ENCODE measurements at places on chromosomes 13 and 19. TPM values are rescaled to one million over a fixed set of nuclear protein-coding genes. Genes with fewer than 3 reads are reported as not detected.

The GFY gene
- not detected for polyA plus RNA-seq

The FCHO1 gene
- polyA plus RNA-seq: 0.35 TPM

The ZNF682 gene
- polyA plus RNA-seq: 2.5 TPM

The ICAM1 gene
- 40.4 TPM for polyA plus RNA-seq

The PRR20C gene
- not detected for polyA plus RNA-seq

The KCTD15 gene
- 15.6 TPM for polyA plus RNA-seq

The STARD13 gene
- 27.7 TPM for polyA plus RNA-seq

The IL12RB1 gene
- polyA plus RNA-seq: 0.05 TPM

- DNase-seq: no peak
These were observed 72.8 kb downstream of the HSPH1 start for GRCh38 chr13:31088826-31089420.

- DNase-seq: no peak
These were observed 5.8 kb downstream of the FTL start for GRCh38 chr19:48970923-48971395.

GRCh38 chr19:7288977-7289376, 5.2 kb downstream of the INSR start:
- no peak for DNase-seq

DNA sequence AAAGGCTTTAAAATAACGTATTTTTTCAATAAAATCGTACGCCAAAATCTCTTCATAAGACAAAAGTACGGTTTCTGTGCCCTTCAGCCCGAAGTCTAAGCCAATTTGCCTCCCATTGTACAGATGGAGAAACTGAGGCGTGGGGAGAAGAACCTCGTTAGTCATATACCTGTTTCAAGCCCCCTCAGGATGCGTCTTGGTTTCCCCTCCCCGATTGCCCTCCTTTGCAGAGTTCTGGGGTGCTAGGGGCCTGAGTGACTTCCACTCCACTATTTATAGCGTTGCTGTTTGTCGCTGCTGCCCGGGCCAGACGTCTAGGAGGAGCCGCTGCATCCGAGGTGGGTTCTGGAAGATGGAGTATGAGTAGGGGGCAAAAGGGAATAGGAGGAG, 2.3 kb upstream of the LTBP4 start:
- DNase-seq: no peak

GRCh38 chr13:44237881-44238421, 135.7 kb upstream of the SERP2 start:
- DNase-seq: peak; percentile 52

GRCh38 chr19:10862561-10863106, 8.7 kb upstream of the CARM1 start:
- DNase-seq: no peak

- no peak for DNase-seq
These were observed 62.2 kb downstream of the PEG3 start for GRCh38 chr19:56778351-56778750.

DNA sequence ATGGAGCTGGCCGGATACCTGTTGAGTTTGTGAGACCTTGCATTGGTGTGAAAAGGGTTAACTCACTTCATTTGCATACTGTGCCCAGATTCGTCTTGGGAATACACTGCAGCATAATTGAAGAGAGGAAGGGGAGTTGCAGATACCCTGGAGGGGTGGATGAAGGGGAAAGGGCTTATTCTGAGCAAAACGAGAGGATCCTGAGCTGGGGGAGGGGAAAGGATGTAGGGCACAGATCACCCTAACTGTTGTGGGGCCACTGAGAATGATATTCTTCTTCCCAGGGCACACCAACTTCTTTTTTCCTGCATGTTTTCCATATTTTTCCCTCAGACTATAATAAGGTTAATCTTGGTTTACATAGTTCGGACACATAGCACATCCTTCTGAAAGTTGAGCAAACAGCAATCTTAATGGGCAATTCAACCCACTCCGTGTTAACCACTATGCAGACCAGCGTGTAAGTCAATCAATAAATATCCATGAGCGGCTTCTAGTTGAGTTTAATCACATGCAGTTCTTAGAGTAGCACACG, 11.7 kb upstream of the PTPRS start:
- DNase-seq: no peak

DNA sequence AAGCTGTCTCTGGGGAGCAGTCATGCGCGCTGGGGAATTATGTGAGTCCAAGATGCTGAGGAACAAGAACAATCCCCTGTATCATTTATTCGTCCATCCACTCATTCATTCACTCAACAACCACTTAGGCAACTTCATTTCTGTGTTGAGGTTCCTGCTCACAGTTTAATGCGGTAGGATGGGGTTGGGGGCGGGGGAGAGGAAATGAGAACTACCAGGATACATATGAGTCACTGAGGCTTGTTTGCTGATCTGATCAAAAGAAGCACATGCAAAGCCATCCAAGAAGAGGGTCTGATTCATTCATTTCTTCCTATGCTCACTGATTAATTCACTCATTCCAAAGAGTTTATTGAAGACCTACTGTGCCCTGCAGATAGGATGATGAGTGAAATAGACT, 20.9 kb downstream of the ZNF536 start:
- no peak for DNase-seq

- DNase-seq: no peak
These were observed 40.8 kb downstream of the RCBTB2 start for GRCh38 chr13:48492096-48492440.

- no peak for DNase-seq
These were observed 2.5 kb downstream of the LYL1 start for GRCh38 chr19:13100031-13100588.

DNA sequence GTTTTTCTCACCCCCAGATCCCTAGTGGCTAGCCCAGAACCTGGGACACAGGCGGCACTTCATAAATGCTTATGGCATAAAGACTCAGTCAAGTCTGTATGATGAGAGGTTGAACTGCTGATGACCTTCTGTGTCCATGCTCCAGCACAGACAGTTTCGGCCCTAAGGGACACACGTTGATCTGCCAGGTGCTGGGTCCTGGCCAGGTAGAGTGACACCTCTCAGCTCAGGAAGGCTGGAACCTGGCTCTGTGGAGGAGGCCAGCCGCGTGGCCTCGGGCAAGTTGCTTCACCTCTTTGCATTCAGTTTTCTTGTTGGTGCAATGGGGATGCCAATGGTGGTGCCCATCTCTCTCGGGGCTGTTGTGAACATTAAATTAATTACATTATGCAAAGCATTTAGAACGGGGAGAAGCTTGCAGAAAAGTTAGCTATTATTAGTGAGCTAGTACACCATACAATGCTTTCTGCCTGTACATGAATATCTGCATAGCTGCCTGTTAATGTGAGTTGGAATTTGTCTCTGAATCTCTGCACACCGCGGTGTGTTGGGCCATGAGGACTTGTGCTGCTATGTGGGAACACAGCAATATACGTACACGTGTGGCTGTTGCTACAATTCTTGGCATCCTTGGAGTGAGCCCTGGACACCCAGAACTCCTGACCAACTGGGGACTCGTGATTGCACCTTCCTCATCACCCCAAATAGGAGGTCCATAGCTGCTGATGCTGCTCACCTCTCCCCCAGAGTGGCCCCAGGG, 8.4 kb downstream of the GADD45B start:
- DNase-seq: no peak

- no peak for DNase-seq
These were observed 12.1 kb upstream of the PEX11G start for GRCh38 chr19:7500811-7501450.

GRCh38 chr13:46303742-46304385, 83.2 kb downstream of the RUBCNL start:
- no peak for DNase-seq

DNA sequence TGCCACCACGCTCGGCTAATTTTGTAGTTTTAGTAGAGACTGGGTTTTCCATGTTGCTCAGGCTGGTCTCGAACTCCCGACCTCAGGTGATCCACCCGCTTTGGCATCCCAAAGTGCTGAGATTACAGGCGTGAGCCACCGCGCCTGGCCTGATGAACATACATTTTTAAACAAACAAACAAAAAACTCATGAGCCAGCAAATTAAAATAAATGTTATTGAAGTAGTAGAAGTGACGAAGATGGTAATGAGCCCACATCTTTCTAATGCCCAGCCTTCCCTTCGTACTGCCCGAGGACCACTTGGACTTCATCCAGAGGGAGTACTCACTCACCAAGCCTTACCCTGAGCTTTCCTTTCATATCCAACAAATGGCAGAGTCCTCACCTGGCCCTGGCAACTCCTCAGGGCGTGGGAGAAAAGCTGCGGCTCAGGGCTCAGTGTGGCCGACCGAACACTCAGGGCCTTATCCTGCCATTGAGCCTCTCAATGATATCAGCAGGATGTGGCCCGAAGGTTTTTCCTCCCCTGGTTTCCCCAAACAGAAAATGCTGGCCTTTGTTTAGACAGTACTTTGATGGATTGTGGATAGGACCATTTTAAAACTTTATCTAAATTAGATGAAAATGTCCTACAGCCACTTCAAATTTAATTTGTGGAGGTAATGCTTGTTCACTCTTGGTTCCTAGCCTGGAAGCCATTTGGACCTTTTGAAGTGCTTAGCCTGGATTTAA, 22.8 kb upstream of the ABCC4 start:
- DNase-seq: no peak

Measured in AG04450 (cell line).